ENCODE measurements at places on chromosomes 1 and 21.

GRCh38 chr1:67676946-67677345, 8.1 kb upstream of the GADD45A start:
- DNase-seq: no peak

GRCh38 chr1:245666412-245666811, 511.6 kb downstream of the KIF26B start:
- no peak for DNase-seq

DNA sequence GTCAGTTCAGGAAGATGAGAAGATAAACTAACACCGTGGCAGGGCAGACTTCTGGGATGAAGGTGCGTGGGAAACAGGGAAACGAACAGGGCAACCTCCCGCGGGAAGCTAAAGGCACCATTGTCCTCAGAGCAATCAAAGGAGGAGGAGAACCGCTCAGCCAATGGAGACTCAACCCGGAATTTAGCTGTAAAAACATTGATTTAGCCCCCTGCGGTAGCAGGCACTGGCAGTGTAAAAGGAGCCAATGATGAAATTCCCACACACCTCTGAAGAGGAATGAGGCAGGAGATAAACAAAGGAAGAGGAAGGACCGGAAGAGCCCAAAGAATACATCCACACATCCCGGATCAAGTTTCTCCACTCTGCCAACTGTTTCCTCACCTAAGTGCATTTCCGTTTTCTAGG, 19.5 kb downstream of the HLCS start:
- DNase-seq: no peak

GRCh38 chr1:2347896-2348295, 43.5 kb downstream of the MORN1 start:
- DNase-seq: no peak

GRCh38 chr1:168442931-168443330, 100.9 kb downstream of the XCL2 start:
- DNase-seq: no peak

DNA sequence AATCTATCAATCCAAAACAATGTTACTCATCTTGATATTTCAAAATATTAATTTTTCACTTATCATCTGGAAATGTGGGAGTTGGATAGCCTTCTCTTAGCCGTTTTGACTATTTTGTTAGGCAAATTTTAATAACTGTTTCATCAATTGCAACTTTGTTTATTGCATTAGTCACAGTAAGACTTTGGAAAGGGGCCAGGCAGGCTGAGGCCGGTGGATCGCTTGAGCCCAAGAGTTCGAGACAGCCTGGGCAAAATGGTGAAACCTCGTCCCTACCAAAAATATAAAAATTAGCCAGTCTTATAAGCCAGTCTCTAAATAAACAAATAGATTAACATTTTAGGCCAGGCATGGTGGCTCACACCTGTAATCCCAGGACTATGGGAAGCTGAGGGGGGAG, 113.0 kb upstream of the NR5A2 start:
- no peak for DNase-seq

DNA sequence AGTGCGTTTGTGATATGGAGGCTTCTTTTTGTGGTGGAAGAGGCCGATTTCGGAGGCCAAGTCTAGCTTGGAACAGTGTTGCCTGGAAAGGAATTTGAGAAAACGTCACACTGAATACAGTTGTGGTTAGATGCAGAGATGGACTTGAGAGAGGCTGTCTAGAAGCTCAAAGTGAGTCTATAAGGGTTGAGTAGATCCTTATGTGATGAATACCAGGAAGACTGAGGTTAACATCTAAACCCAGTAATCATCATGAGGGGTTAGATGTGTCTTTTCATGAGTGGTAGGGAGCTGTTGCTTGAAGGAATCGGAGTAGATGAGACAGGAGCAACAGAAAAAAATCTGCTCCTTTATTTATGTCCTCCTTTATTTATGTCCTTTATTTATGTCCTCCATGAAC, 114.6 kb upstream of the IVNS1ABP start:
- DNase-seq: no peak

GRCh38 chr1:173420330-173420806, 56.8 kb upstream of the PRDX6 start:
- peak; percentile 65 for DNase-seq

DNA sequence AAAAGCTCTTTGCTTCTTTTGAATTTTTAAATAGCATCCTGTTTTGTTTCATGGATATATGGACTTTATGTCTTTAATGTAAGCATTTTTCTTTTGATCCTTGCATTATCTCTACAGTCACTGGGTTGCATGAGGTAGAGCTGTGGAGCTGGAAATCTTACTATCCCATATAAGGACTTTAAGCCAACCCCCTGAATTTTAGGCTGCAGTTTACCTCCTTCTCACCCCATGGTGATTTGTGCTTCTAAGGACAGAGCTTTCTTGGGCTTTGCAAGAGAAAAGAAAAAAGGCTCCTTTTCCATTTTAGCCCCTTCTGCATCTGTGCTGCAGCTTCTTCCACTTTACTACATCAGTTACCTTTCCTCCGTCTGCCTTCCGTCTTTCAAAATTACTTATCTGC, 373.8 kb downstream of the HHAT start:
- no peak for DNase-seq

DNA sequence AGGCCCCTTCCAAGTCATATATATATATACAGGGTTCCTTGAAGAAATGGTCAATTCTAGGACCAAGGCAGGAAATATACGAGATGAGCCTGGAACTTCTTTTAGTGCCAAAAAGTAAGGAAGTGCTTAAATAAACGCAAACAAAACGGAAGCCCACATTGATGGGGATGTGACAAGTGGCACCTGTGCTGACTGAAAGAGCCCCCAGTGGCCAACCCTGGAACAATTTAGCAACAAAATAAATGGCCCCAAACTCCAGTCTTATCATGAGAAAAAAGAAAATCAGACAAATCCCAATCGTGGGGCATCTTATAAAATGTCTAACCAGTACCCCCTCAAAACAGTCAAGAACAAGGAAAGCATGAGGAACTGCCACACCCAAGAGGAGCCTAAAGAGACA, 17.7 kb downstream of the PLA2G5 start:
- DNase-seq: no peak

- DNase-seq: no peak
Observed at GRCh38 chr1:2352341-2352896, 38.9 kb downstream of the MORN1 start.

GRCh38 chr1:172674831-172675613, 16.1 kb downstream of the FASLG start:
- DNase-seq: no peak

GRCh38 chr1:117653732-117654492, 48.1 kb downstream of the TENT5C start:
- DNase-seq: no peak

DNA sequence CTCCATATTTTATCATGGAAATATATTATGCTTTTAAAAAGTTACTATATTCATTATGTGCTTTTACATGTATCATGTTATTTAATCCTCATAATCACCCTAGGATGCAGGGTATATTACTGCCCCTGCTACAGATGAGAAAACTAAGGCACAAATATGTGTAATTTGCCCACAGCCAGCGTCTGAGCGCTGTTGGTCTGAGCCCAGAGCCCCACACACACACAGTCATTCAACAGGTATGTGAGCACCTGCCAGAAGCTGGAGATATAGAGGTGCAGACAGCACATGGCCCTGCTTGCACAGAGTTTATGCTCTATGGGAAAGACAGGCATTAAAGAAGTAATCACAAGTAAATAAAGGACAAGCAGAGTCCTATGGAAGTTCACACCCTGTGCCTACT, 49.8 kb upstream of the SEC16B start:
- no peak for DNase-seq

DNA sequence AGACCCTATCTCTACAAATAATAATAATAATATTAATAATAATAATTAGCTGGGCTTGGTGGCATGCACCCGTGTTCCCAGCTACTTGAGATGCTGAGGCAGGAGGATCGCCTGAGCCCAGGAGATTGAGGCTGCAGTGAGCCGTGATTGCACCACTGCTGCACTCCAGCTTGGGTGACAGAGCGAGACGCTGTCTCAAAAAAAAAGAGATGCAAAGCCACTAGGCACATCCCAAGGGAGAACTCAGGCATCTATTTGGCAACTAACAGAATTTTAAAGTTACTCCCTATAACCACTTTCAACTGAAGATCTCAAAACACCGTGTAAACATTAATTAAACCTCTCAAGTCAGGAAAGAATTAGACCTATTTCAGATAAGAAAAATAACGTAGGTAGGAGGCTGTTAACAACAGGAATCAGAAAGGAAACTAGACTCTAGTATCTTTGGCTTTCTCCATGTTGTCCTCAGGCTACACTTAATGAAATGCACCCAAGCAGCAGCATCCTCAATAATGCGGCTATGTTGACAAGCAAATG, 3.7 kb downstream of the RNF19B start:
- peak; percentile 8 for DNase-seq

- no peak for DNase-seq
Observed at GRCh38 chr1:56509713-56510641, 69.4 kb downstream of the PLPP3 start.

DNA sequence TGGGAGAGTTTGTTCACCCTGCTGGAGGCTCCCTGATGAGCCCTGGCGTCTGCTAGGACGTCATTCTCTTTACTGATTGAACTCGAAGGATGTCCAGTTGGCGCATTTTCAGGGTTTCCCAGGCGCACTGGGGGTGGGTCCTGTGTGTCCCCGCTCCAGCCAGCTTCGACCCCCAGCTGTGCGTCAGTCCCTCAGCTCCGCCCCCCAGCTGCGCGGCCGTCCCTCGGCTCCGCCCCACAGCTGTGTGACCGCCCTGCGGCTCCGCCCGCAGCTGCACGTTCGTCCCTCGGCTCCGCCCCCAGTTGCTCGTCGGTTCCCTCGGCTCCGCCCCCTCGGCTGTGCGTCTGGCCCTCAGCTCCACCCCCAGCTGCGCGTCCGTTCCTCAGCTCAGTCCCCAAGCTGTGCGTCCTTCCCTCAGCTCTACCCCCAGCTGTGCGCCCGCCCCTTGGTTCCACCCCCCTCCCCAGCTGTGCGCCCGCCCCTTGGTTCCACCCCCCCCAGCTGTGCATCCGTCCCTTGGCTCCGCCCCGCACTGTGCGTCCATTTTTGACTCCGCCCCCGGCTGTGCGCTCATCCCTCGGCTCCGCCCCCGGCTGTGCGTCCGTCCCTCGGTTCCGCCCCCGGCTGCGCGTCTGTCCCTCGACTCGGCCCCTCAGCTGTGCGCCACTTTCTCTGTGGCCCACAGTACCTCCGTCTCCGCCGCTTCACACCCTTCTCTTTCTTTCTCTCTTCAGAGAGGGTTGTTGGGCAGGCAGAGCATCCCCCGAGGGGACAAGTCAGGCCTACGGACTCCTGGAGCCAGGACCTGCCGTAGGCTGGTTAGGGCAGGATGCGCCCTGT, 61.3 kb downstream of the FAAP20 start:
- DNase-seq: no peak

DNA sequence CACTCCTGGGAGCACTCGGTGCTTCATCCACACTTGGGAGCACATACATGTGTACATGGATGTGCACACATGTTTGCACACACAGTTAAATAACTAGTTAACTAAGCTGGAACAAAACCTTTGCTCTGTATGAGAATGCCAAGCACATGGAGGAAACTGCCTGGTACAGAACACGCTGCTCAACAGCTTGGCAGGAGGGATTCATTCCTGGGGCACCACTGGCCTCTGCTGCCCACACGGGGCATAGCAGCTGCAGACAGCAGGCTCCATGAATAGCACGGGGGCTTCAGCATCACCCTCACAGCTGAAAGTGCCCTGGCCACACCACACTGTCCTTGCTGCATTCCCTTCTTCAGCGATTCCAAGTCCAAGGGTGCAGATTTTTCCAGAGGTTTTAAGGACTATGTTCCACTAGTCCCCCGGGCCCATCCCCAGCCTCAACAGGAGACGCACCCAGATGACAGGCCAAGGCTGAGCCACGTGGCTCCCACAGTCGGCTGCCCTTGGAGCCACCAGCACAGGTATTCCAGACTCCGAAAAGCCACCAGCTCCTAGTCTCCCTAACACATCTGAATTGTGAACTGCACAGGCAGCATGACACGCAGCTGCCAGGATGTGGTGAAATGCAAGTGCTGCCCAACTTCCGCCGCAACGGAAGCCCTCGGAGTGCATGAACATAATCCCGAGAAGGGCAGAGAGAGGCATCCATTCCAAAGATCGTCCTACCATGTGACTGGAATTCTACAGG, 16.9 kb downstream of the NPHP4 start:
- peak; percentile 19 for DNase-seq

DNA sequence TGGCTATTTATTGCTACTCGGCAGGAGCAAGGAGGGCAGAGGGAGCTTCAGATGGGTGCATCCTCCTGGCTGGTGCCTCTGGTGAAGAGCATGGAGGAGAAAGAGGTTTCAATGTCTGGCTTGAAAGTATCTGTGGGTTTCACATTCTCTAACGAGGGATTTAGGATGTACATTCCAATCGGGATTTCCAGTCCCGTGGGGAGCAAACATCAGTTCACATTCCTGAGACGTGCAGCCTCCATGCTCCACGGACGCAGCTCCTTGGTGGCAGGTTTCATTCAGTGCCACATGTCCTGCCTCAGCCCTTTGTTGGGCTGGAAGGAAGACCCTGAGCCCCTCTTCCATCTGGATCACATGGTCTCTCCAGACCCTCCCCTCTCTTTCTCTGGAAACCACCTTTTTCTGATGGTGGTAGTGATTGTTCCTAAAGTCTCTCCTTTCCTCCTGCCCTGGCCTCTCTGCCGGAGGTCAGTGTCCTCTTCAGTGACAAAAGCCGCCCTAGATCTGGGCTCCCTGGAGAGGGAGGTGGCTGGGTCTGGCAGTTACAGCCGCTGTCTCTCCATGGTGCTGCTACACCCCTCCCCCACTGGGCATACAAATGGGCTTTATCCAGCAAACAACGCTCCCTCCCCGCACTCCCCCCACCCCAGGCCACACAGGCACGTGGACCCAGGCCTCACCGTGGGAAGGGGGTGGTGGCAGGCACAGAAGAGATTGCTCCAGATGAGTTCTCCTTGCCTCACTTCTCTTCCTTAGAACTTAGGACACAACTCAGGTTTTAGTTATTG, 826 bp upstream of the CA14 start:
- DNase-seq: no peak

DNA sequence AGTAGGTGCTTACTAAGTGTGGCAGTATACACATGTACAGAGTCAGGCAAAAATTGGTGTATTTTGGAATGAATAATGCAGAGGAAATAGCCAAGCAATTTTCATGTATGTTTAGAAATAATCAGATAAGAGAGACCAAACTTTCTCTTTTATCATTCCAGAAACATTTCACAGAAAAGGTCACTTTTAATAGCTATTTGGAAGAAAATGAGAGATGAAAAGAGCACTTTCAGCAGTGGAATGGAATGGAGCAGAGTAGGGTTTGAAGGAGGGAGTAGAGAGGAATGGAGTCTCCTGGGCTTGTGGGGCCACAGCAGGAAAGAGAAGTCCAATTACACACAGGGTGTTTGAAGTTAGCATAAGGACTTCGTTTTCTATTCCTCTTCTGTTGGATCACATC, 48.8 kb upstream of the GJA5 start:
- no peak for DNase-seq

- no peak for DNase-seq
Observed at GRCh38 chr1:44733365-44733764, 2.4 kb upstream of the RNU5D-1 start.

Data from NCI-H1436 (cell line).